Osteoblast (primary cell): ENCODE measurements at places on chromosomes 5 and 9. TPM values are rescaled to one million over a fixed set of nuclear protein-coding genes. Genes with fewer than 3 reads are reported as not detected.

DNA sequence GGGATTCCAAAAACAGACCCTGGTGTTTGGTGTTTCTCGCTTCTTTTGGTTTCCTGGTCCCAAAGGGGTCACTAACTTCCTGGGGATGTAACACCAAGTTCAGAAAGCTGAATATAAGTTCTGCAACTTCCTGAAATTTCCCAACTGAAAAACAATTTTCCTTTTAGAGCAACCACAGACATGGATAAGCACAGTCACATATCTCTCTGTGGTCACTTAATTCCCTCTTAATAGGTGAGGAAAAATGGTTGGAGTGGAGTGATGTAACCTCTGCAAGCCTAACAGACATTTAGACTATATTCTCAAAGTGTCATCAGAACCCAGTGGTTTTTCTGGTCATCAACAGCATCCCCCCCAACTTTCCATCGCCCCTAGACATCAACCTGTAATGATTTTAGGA, 135.3 kb downstream of the PRELID2 start:
- DNase-seq, result no peak

GRCh38 chr9:98009936-98010335, 26.8 kb downstream of the ANP32B start:
- no peak for DNase-seq

DNA sequence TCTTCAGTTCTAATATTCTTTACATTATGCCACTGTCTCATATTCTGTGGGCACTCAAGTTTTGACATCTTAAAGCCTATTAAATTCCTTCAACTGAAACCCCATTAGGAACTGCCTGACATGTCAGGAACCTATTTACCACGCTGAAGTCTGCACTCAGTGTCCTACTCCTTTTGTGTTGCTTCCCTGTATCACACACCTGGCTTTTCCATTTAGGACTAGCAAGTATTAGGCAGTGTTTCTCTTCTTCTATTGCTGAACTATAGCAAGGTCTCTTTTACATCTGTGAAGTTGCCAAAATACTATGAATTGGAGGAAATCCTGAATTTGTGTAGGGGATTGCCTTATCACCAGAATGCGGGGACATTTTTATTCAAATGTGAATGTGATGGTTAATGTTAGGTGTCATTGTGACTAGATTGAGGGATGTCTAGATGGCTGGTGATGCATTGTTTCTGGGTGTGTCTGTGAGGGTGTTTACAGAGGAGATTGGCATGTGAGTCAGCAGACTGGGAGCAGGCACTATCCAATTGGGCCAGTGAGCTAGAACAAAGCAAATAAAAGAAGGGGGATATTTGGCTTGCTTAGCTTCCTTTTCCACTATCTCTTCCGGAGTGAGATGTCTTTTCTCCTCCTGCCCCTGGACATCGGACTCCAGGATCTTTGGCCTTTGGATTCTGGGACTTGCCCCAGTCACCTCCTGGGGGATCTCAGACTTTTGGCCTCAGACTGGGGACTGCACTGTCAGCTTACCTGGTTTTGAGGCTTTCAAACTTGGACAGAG, 21.2 kb upstream of the VCAN start:
- no peak for DNase-seq

DNA sequence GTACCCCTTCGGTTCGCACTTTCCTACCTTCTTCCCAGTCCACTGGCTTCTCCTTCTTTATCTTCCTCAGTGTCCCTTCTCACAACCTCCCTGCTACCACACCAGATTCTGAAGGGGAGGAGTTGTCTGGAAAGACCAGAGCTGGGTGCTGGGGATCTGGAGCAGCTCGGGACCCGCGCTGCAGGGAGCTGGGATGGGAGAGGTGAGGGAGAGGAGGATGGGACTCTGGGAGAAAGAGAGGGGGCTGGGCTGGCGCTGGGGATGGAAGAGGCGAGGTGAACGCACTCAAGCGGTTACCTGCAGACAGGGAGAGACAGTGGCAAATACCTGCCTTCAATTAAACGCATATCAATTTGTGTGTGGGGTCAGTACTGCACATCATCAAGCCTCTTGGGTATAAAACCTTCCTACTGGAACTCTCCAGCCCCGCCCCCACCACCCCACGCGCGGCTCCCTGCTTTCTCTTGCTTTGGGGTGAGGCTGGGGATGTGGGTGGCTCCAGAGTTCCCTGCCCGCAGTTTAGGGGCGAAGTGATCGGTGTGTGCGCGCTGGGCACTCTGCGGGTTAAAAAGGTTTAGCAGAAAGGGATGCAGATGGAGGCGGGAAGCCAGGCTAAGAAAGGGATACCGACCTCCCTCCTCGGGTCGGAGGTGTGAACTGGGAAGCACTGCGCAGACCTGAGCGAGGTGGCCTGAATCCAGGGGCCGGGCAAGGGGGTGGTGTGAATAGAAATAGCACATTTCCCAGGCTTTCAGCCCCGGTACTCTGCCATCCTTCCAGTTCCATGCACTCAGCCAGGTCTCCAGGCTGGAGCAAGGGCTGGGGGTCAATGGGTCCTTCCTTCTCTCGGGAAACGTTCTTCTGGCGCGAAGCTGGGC, 977 bp upstream of the PAM start:
- DNase-seq, result peak; percentile 87

CDX1 gene
- 0.29 and 0.36 TPM in 2 replicates for total RNA-seq

DNA sequence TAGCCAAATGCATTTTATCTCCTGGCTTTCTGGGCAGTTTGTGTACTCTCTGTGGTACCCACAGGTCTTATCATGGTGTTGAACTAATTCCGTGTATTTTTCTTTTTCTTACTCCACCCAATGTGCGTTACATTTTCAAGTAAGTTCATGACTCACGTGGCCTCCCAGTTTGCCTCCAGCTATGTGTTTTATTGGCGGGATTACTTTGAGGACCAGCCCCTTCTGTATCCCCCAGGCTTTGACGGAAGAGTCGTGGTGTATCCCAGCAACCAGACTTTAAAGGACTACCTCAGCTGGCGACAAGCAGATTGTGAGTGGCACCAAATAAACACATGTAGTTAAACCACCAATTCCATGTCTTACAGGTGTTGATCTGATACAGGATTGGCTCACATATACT, 3.2 kb downstream of the THG1L start:
- no peak for DNase-seq

DNA sequence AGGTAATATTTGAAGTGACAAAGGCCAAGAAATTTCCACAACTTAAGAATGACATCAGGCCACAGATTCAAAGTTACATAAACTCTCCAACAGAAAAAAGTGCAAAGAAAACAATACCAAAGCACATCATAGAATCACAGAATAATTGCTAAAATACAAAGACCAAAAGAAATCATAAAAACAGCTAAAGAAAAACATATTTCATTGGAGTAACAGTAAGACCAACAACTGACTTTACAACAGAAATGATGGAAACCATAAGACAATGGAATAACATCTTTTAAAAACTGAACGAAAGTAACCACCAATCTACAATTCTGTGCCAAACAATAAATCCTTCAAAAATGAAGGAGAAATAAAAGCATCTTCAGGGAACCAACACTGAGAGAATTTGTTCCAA, 38.3 kb downstream of the ZDHHC21 start:
- DNase-seq, result no peak

GRCh38 chr9:88521308-88521707, 13.7 kb upstream of the NXNL2 start:
- no peak for DNase-seq

GRCh38 chr5:167780177-167780576, 511.3 kb upstream of the WWC1 start:
- no peak for DNase-seq

GRCh38 chr9:121876658-121877271, 216.3 kb downstream of the TTLL11 start:
- DNase-seq, result peak; percentile 91

PCDHA5 gene
- total RNA-seq, result under 0.01 and 0.29 TPM in 2 replicates

SPINK6 gene
- total RNA-seq, result not detected in 2 replicates

DNA sequence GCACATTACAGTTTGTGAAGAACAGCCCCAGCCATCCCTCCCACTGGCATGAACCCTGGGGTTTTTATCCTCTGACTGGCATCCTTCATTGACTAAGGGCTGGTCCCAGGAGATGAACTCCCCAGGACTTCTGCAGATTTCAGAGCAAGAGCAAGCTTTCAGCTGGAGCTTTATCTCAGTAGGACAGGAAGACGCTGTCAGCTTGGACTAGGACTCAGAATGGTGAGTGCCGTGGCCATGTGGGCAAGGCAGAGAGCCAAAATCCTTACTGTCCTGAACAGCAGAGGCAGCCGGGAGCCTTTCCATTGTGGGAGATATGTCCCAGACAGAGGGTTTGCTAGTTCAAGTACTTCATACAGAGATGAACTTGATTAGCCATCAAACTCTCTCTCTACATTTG, 3.2 kb upstream of the ACOT12 start:
- DNase-seq, result peak; percentile 73

AQP7 gene
- 0.59 TPM in 1 of 2 replicates, not detected in the other for total RNA-seq

HSPA9 gene
- total RNA-seq, result 499 and 624 TPM in 2 replicates

CARTPT gene
- total RNA-seq, result not detected in 2 replicates

PCDHB4 gene
- total RNA-seq, result 1.1 and 1.2 TPM in 2 replicates

GFPT2 gene
- total RNA-seq, result 30.4 and 39.5 TPM in 2 replicates
